IMR-90 (cell line): ENCODE measurements at places on chromosomes 1 and 21. TPM values are rescaled to one million over a fixed set of nuclear protein-coding genes. Genes with fewer than 3 reads are reported as not detected.
A peak's percentile ranks its signal among the peaks of the same experiment; 100 is the strongest.

DNA sequence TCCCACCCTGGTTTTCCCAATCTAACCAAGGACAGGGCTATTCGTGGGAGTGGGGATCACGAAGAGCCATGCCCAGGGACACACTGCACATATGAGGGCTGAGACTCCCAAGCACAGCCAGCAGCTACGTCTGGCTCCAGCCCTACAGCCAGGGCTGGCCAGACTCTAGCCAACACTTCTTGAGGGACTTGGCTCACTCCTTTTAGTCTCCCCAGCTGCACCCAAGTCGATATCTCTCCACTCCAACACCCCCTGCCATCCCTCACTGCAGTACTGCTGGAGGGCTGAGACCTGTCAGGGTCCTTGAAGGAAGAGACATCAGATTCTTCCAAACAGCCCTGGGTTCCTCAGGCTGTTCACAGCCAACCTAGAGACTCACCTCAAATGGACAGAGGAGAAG lies 62.6 kb downstream of the CD46 start:
- no peak overlapping the region for H3K27ac ChIP-seq
- H3K36me3 ChIP-seq: peaks cover 8% of the 10 kb centered on the region; the same call in 1 of the 2 replicates
- H3K4me1 ChIP-seq: peaks cover 14% of the 10 kb centered on the region
- DNase-seq: no peak

DNA sequence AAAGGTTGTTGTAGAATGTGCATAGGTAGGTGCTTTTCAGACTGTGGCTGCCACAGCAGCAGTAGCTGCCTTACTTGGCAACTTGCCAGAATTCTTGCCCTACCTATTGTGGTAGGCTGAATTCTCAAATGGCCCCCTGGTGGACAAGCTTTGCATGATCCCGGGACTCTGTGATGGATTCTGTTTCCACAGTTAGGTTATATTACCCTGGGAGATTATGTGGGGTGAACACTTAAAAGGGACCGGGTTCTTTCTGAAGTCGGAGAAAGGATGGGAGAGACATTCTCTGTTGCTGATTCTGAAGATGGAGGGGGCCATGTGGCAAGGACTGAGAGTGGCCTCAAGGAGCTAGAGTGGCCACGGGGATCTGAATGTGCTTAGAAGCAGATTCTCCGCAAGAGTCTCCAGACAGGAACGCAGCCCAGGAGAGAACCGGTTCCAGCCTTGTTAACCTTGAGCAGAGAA lies 32.1 kb upstream of the KCNE1 start:
- H3K27ac ChIP-seq: peak overlapping the region; percentile 47
- peak; percentile 75 for DNase-seq
- no peak overlapping the region for H3K4me3 ChIP-seq
- H3K27me3 ChIP-seq: no peaks in the 10 kb centered on the region
- H3K4me1 ChIP-seq: peaks cover 15% of the 10 kb centered on the region
- H3K36me3 ChIP-seq: no peaks in the 10 kb centered on the region

Gene FCER1G
- total RNA-seq: not detected in 2 replicates

GRCh38 chr1:74715236-74715502 lies 17.7 kb downstream of the CRYZ start:
- no peak for DNase-seq
- H3K36me3 ChIP-seq: peaks cover 8% of the 10 kb centered on the region
- peaks cover 8% of the 10 kb centered on the region for H3K4me1 ChIP-seq
- H3K4me3 ChIP-seq: no peak overlapping the region

DNA sequence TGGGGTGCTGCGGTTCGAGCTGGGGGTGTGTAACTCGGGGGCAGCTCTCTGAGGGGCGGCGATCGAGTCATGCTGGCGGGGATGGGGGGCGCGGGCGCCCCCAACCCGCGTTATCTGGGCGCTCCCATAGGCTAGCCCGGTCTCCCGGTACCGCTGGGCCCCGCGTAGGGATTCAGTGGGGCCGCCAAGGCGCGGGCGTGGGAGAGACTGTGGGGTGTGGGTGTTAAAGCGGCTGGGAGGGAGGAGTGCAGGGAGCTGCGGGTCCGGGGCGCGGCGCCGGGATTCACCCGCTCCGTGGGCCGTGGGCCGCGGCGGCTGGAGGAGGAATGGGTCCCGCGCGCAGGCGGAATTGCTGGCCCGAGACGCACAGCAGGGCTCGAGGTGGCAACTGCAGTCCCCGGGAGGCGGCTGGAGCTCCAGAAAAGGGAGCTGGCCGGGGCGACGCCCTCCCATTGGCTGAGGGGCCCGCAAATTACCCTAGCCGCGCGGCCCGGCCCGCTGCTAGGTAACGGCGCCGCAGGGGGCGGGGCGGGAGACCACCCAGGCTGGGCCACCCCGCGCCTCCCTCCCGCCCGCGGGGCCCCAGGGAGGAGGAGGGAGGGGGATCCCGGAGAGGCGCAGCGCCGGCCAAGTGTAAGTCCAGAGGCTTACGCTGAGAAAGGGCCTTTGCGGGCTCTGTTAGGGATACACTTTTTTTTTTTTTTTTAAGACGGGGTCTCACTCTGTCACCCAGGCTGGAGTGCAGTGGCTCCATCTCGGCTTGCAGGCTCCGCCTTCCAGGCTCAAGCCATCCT lies at the start of gene PTCH2:
TSS of gene PTCH2 (minus strand) at position 392 of the 794 bp plus-strand sequence. CDS start at position 71, 321 bp downstream.
- H3K4me1 ChIP-seq: no peaks in the 10 kb centered on the region
- no peak within 1 kb of the TSS; the same call in 1 of the 2 replicates for H3K27ac ChIP-seq
- no peaks in the 10 kb centered on the region for H3K36me3 ChIP-seq
- peak; percentile 53 for DNase-seq
- H3K4me3 ChIP-seq: peak within 1 kb of the TSS; percentile 51

- no peak for DNase-seq
- H3K27ac ChIP-seq: no peak overlapping the region
- no peak overlapping the region for H3K4me3 ChIP-seq
- H3K36me3 ChIP-seq: no peaks in the 10 kb centered on the region
- H3K4me1 ChIP-seq: no peaks in the 10 kb centered on the region
Observed at GRCh38 chr1:214208460-214208859, 72.5 kb upstream of the SMYD2 start.

Gene PGLYRP3
- total RNA-seq: not detected in 2 replicates

DNA sequence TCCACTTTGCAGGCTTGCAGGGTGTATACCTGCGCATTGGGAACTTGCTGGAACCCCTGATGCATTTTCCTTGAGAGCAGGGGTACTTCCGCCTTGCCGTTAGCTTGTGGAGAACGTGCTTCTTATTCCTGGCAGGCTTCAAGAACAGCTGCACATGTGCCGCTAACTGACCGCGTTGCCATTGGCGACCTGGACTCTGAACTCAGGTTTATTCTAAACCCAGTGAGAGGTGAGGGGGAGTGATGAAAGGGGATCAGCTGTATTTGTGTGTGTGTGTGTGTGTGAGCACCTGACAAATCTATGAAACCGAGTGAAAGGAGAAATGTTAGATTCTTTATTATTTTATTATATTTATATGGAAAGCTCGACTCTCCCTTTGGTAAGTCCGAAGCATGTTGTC lies 128.6 kb downstream of the HUNK start:
- peaks cover 22% of the 10 kb centered on the region for H3K36me3 ChIP-seq
- no peaks in the 10 kb centered on the region for H3K4me1 ChIP-seq
- H3K4me3 ChIP-seq: no peak overlapping the region
- no peak for DNase-seq
- H3K27me3 ChIP-seq: no peaks in the 10 kb centered on the region

DNA sequence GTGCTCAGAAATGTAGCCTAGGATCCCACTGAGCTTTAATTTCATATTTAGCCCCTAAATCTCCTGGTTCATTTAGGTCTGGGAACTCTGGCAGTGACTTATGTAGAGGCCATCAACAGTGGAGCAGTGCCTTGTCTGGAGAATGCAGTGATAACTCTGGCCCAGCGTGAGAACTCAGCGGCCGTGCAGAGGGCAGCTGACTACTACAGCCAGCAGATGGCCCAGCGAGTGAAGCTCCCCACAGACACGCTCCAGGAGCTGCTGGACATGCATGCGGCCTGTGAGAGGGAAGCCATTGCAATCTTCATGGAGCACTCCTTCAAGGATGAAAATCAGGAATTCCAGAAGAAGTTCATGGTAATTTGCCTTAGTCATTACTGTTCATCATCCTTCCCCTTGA lies 17.8 kb downstream of the GBP6 start:
- no peaks in the 10 kb centered on the region for H3K36me3 ChIP-seq
- H3K4me3 ChIP-seq: no peak overlapping the region
- no peaks in the 10 kb centered on the region for H3K4me1 ChIP-seq
- DNase-seq: no peak
- no peaks in the 10 kb centered on the region for H3K27me3 ChIP-seq
- no peak overlapping the region for H3K27ac ChIP-seq

GRCh38 chr1:115975569-115976061 lies 698 bp upstream of the SLC22A15 start:
- H3K36me3 ChIP-seq: no peaks in the 10 kb centered on the region
- H3K4me3 ChIP-seq: peak overlapping the region; percentile 35; the same call in 1 of the 2 replicates
- no peak overlapping the region for H3K27ac ChIP-seq
- no peaks in the 10 kb centered on the region for H3K4me1 ChIP-seq
- peaks cover 23% of the 10 kb centered on the region for H3K27me3 ChIP-seq

GRCh38 chr1:38743184-38743583 lies 116.4 kb downstream of the RRAGC start:
- no peak overlapping the region for H3K4me3 ChIP-seq
- H3K36me3 ChIP-seq: no peaks in the 10 kb centered on the region
- H3K27me3 ChIP-seq: peaks cover 1% of the 10 kb centered on the region; the same call in 1 of the 2 replicates
- DNase-seq: no peak
- no peaks in the 10 kb centered on the region for H3K4me1 ChIP-seq

- H3K36me3 ChIP-seq: peaks cover 15% of the 10 kb centered on the region
- H3K4me1 ChIP-seq: no peaks in the 10 kb centered on the region
- H3K27me3 ChIP-seq: no peaks in the 10 kb centered on the region
Observed at GRCh38 chr1:10620776-10621175, 146.0 kb downstream of the PEX14 start.

Gene CA6
- total RNA-seq: not detected in 2 replicates

DNA sequence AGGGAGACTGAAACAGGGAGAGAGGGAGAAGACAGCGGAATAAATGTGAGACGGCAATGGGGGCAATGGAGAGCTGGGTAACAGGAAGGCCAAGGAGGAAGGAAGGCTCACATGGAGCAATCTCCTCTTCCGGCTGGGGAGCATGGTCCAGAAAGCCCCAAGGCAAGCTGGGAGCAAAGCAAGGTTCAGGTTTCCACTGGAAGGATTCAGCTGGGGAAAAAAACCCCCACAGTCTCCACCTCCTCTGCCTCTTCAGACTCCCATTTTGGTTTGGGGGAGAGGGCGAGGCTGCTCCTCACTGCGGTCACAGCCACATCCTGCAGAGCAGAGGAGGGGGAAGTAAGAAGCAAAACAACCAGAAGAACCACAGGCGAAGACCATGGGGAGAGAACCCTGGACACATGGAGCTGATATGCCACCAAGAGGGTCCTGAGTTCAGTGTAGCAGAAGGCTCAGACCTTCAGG lies 650 bp downstream of the TNFAIP8L2 start:
- no peak for DNase-seq
- H3K27me3 ChIP-seq: no peaks in the 10 kb centered on the region
- no peak overlapping the region for H3K4me3 ChIP-seq

- DNase-seq: no peak
- no peaks in the 10 kb centered on the region for H3K27me3 ChIP-seq
- H3K27ac ChIP-seq: no peak overlapping the region
- no peaks in the 10 kb centered on the region for H3K4me1 ChIP-seq
- H3K4me3 ChIP-seq: no peak overlapping the region
Observed at GRCh38 chr1:18182398-18183160, 75.0 kb downstream of the IGSF21 start.

- no peaks in the 10 kb centered on the region for H3K36me3 ChIP-seq
- no peak overlapping the region for H3K4me3 ChIP-seq
- DNase-seq: peak; percentile 21
- no peak overlapping the region for H3K27ac ChIP-seq
- no peaks in the 10 kb centered on the region for H3K4me1 ChIP-seq
- H3K27me3 ChIP-seq: no peaks in the 10 kb centered on the region
Observed at GRCh38 chr1:186848509-186849130, 19.9 kb downstream of the PLA2G4A start.

Gene PTPRU
- 5.0 and 7.0 TPM in 2 replicates for total RNA-seq

DNA sequence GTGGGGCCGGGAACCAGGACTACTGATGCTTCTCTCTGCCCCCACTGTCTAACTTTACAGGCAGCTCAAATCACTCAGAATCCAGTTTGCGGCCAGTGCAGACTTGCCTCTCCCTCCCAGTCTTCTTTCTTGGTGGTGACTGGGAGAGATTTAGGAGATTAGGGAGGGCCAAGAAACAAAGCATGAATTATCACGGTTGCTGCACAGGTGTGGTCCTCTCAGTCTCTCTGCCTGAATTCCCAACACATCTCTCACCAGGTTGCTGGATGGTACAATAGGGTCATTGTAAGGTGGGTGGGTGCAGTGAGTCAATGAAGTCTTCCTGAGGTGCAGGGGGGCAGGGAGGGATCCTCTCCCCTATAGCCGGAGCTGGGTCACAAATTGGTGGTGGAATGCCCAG lies 12.6 kb downstream of the S100A11 start:
- no peak for DNase-seq
- peaks cover 7% of the 10 kb centered on the region for H3K4me1 ChIP-seq
- no peak overlapping the region for H3K27ac ChIP-seq
- H3K27me3 ChIP-seq: peaks cover 39% of the 10 kb centered on the region
- H3K4me3 ChIP-seq: no peak overlapping the region

Gene F5
- not detected in 2 replicates for total RNA-seq

Gene CDC42SE1
- total RNA-seq: 47.0 and 48.6 TPM in 2 replicates

- peaks cover 12% of the 10 kb centered on the region for H3K4me1 ChIP-seq
- DNase-seq: no peak
- peak overlapping the region; percentile 1; the same call in 1 of the 2 replicates for H3K27ac ChIP-seq
- no peaks in the 10 kb centered on the region for H3K27me3 ChIP-seq
Observed at GRCh38 chr1:1001057-1001783, 1.3 kb upstream of the HES4 start.

- H3K4me1 ChIP-seq: no peaks in the 10 kb centered on the region
- no peak overlapping the region for H3K4me3 ChIP-seq
- no peak for DNase-seq
- no peak overlapping the region for H3K27ac ChIP-seq
- H3K36me3 ChIP-seq: no peaks in the 10 kb centered on the region
- H3K27me3 ChIP-seq: no peaks in the 10 kb centered on the region
Observed at GRCh38 chr1:195520757-195521156, 1087.5 kb downstream of the KCNT2 start.

GRCh38 chr1:109299558-109300343 lies 7.1 kb downstream of the MYBPHL start:
- DNase-seq: peak; percentile 86
- H3K4me3 ChIP-seq: no peak overlapping the region
- peaks cover 26% of the 10 kb centered on the region for H3K4me1 ChIP-seq
- H3K27me3 ChIP-seq: no peaks in the 10 kb centered on the region

GRCh38 chr1:31531177-31531999 lies 44.9 kb upstream of the TINAGL1 start:
- H3K4me3 ChIP-seq: no peak overlapping the region
- peaks cover 6% of the 10 kb centered on the region for H3K4me1 ChIP-seq
- H3K36me3 ChIP-seq: no peaks in the 10 kb centered on the region
- no peak overlapping the region for H3K27ac ChIP-seq
- H3K27me3 ChIP-seq: peaks cover 18% of the 10 kb centered on the region
- DNase-seq: peak; percentile 70
